Anterior cingulate cortex (tissue), 58 donors: ENCODE measurements at places on chromosomes 6 and 20.
A peak's percentile ranks its signal among the peaks of the same experiment; 100 is the strongest.

DNA sequence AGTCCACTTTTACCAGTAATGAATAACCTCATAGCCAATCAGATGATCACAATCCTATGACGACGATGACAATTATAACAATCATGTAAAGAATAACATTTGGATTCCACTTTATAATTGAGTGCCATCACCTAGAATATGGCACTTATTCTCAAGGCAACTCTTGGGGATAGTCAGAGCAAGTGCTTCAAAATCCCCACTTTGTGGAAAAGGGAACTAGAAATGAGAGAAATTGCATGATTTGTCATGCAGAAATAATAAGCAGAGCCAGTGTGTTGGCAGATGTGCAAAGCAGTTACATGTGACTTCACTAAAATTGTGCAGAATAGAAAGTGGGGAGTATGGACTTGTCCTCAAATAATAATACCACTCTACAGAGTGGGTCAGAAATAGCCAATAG, 41.3 kb downstream of the FRK start:
- no peak for DNase-seq

- no peak for DNase-seq
Measured at GRCh38 chr6:38192487-38192886, 373.0 kb downstream of the ZFAND3 start.

- DNase-seq: no peak
Measured at GRCh38 chr6:36968266-36968977, 13.9 kb downstream of the PI16 start.

DNA sequence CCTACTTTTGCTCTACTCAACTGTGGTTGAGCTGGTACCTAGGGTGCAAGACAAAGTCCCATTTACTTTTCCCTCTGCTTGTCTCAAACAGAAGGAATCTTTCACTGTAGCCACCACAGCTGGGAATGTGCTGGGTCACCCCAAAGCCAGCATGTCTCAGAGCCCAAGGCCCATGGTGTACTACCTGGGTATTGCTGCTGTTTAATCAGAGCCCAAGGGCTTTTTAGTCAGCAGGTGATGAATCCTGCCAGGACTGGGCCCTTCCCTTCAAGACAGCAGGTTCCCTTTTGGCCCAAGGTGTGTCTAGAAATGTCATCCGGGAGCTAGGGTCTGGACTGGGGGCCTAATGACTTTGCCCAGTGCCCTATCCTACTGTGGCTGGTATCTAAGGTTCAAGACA, 249.8 kb downstream of the HDGFL1 start:
- no peak for DNase-seq

GRCh38 chr6:16670183-16670582, 91.1 kb downstream of the ATXN1 start:
- DNase-seq: no peak

DNA sequence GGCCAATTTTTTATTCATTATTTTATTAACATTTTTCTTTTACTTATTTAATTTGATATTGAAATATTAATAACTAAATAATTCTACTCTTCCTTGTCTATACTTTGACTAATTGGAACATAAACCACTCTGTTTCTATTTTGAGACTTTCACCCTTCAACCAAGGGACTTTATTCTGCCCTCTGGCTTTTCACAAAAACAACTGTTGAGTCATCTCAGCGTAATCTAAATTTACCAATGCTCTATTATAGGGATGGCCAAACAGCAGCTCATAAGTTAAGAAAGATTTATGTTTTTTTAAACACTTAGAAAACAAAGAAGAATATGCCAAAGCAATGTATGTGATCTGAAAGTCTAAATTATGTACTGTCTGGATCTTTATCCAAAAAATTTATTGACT, 46.7 kb downstream of the DOP1A start:
- no peak for DNase-seq

DNA sequence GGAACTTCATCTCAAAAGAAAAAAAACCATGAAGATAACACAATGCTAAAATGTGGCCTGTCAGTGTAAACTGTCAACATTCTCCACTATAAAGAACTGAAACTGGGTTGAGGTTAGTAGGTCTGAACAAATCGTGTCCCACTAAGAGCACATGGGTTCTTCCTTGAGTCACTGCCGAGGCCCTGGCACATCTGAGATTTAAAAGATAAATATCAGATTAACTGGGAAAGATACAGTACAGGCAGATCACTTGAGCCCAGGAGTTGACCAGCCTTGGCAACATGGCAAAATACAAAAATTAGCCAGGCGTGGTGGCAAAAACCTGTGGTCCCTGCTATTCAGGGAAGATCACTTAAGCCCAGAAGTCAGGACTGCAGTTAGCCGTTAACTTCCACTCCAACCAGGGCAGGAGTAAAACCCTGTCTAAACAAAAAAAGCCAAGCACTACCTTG, 5.6 kb downstream of the EEF1A1 start:
- no peak for DNase-seq

DNA sequence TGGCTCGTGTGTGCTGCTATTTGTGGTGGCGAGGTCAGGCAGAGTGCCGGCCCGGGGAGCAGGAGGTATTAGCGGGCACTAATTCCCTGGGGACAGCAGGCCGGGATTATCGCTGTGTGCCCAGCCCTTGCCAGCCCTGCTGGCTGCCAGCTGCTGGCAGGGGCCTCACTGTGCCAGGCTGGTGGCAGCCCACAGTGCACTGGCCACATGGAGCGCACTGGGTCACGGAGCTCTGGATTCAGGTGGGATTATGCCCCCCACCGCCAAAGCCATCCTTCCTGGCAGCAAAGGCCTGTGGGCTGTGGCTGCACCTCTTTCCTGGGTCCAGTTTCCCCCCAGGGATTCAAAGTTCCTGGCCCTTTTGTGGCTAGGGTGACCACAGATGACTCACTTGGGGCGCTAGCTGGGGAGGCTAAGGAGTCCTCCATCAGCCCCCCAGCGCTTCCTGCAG, 59.7 kb downstream of the YTHDF1 start:
- DNase-seq: no peak

DNA sequence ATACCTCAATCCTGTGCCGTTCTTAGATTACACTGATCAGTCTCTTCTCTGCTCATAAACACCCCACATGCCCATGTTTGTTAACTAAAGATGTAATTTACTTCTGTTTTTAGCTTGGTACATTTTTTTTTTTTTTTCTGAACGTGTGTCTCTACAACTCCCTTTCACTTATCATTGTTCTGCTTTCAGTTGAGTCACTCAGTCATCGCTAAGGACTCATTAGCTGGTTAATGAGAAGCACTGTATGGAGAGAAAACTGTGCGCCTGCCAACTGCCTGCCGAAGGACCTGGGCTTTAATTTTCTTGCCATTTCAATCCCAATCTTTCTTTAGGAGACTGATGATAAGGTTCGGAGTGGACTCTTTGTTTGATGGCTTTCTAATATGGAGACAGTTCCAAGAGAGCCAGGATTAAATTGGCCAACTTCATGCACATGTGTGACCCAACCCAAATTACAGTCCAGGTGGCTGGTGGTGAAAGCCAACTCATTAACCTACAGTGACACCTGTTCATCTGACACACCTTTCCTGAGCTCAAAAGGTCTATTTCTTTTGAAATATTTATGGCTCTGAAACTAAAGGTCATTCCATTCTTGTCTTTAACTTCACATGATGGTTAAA, 334.1 kb downstream of the BCKDHB start:
- no peak for DNase-seq

DNA sequence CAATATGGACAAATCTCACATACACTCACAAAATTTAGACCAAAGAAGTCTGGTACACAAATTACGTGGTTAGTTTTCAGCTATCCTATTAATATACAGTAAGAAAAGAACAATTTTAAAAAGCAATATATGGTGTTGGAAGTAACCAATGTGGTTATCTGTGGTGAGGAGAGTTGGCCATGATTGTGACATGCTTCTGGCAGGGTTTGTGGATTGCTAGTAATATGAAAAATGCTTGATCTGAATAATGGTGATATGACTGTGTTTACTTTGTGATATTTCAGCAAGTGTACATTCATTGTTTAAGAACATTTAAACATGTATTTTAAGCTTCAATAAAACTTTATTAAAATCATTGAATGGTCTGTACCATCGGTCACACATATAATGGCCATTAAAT, 99.1 kb downstream of the ADGB start:
- no peak for DNase-seq

GRCh38 chr6:146526192-146526591, 17.4 kb upstream of the RAB32 start:
- DNase-seq: no peak

DNA sequence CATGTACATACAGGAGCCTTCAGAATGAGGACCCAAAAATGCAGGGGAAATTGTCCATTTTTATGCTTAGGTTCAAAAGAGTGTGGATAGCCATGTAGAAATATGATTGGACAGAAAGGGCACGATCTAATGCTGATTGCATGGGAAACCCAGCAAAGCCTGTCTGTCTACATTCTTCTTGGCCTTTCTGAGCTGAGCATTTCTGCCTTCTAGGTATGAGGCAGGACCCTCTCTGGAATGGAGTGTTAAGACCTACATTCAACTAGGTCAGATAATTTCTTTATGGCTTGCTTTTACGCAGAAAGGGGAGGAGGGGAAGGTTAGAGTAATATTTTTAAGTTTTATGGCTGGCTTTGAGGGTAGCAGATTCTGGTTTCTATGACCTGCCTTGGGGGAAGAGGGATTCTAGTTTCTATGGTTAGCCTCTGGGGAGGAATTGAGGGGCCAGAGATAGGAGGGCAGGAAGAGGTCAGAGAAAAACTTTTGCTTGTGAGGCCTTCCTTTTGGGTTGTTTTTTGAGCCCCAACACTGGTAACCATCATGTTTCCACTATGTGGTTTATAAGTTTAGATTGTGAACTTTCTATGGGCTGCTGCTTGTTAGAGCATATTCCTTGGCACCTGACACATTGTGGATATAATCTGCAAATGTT, 63.5 kb downstream of the LYRM2 start:
- DNase-seq: no peak

DNA sequence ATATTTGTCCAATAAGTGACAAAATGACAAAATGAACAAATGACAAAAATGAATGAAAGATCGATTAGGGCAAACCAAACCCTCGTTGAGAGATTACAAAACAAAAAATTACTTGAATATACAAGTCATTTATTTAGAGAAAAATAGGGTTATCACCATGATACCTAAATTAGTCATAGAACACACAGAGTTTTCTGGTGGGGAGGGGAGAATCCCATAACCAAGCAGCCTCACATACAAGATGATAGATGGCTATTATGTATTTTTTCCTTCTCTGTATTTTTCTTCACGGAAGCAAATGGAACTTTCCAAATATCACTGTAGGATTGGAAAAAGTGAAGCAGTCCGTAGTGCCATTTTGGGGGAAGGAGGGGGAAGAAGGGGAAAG, 28.5 kb upstream of the BMP6 start:
- DNase-seq: no peak

DNA sequence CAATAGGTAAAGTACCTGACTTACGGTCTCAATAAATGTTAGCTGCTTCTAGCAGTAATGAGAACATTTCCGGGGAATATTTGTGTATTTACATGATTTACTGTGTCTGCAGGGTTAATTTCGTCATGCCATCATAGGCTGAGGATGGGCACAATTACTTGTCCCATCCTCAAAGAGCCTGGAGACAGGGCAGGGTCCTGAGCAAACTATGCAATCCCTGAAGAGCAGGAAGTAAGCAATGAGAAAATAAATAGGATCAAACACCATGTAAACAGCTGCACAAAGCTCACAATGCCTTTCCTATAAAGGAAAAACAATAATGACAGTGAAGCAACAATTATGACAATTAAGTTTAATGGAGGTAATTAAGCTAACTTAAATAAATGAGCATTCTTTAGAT, 114.6 kb upstream of the FOXQ1 start:
- DNase-seq: no peak

DNA sequence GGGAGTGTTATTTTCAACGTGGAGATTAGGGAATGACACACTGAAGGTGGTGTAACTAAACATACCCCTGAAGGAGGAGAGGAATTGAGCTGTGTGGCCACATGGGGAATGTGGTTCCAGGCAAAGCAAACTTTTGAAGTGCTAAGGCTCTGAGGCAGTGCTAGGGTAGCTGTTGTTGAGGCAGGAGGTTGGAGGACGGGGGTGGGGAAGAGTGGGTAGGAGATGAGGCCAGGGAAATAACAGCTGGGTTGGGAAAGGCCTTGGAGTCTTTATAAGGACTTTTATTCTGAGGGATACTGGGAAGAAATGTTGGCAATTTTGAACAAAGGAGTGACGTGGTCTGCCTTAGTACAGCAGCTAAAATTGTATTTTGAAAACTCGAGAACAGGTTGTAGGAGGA, 13.0 kb downstream of the RPRD1B start:
- no peak for DNase-seq

- DNase-seq: peak; percentile 62
Measured at GRCh38 chr20:63498960-63499337, at the start of gene EEF1A2. TSS of gene EEF1A2 (minus strand) at chr20:63499083. CDS start at chr20:63497763, 1,320 bp downstream.

- DNase-seq: no peak
Measured at GRCh38 chr6:25703005-25703404, 51.0 kb downstream of the SCGN start.

- DNase-seq: no peak
Measured at GRCh38 chr20:57559658-57560553, 1.0 kb upstream of the PCK1 start.

DNA sequence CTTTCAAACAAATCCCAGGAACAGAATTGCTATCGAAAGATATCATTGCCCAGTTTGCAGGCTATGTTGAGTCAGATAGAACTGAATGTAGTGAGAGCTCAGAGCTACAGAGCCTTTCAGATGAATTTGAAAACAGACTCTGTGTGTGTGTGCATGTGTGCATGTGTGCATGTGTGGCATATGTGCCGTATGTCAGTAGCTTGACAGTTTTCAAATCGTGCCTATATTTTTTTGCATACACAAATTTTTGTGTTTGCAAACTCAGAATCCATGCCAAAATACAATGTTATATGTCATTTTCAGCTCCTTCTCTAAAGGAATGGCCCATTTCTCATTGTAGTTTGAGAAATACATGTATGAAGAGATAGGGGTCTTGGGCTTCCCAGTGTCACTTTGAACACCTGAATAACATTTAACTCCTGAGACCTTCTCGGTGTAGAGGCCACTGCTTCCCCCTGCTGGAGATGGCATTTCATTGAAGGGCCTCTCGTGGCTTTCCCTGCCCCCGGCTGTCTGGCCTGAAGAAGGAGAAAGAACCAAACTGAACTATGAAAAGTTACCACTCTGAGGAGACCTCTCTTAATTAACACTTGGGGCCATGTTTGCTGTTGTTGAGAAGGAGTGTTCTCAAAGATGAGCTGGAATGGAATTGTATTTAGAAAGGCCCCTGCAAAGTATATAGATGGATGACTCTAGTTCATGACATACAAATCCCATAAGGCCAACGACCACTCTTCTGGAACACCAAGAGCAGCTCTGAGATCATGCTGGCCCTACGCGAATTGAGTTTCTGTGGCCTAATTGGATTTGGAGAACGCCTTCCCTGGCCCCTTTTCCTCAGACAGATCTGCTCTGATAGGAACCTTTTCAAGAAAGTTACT, 58.7 kb downstream of the VAPB start:
- DNase-seq: peak; percentile 5

DNA sequence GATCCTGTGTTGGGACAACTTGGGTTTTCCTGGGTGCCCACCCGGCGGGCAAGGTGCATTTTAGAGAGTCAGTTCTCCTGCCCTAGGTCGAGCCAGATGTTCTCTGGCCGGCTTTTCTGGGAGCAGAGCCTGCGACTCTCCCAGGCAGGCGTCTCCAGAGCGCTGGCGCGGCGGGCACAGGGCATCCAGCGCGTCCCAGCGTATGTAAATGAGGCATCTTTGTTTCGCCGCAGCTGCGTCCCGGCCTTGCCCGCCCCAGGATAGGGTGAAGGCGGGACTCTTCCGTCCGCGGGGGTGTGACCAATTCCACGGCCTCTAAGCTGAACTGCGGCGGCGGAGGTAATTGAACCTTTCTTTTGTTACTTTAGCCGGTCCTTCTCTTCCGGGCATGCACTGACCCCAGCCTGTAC, 9.1 kb downstream of the GRIK2 start:
- DNase-seq: peak; percentile 38

GRCh38 chr6:158321960-158322359, 9.7 kb downstream of the TULP4 start:
- DNase-seq: no peak
